ENCODE measurements at places on chromosomes 7 and 10.

- no peak for DNase-seq
Measured at GRCh38 chr10:50373821-50374501, 122.6 kb upstream of the ASAH2 start.

GRCh38 chr7:92716825-92717580, 119.4 kb downstream of the CDK6 start:
- DNase-seq: no peak

GRCh38 chr10:3162533-3162932, 10.0 kb downstream of the PITRM1 start:
- DNase-seq: no peak

GRCh38 chr7:13641714-13642113, 347.8 kb downstream of the ETV1 start:
- DNase-seq: no peak

DNA sequence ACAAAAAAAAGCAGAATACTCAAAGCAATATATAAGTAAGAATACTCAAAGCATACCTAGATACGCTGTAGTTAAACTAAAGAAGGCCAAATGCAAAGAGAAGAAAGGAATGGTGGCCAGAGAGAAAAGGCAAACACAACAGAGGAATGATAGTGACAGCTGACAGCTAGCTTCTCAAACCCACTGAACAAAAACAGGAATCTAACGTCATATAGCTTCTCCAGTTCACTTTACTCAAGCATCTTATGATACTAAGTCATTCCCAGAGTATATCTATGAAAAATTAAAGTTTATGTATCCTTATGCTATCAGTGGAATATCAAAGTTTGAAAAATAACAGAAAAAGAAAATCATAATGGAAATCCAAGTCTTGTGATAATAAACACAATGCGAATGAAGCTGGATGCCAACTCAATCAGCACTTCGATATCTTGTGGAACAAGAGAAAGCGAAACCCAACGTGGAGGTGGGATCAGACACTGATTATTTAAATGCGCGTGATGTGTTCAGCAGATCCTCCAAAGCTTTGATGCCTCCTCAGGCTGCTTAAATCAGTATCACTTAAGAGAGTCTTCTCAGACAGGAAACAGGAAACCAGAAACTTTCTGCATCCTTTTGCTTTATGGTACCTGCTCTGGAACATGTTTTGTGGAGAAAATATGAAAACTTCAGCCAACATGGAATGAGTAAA, 102.8 kb downstream of the PIP4K2A start:
- DNase-seq: no peak

DNA sequence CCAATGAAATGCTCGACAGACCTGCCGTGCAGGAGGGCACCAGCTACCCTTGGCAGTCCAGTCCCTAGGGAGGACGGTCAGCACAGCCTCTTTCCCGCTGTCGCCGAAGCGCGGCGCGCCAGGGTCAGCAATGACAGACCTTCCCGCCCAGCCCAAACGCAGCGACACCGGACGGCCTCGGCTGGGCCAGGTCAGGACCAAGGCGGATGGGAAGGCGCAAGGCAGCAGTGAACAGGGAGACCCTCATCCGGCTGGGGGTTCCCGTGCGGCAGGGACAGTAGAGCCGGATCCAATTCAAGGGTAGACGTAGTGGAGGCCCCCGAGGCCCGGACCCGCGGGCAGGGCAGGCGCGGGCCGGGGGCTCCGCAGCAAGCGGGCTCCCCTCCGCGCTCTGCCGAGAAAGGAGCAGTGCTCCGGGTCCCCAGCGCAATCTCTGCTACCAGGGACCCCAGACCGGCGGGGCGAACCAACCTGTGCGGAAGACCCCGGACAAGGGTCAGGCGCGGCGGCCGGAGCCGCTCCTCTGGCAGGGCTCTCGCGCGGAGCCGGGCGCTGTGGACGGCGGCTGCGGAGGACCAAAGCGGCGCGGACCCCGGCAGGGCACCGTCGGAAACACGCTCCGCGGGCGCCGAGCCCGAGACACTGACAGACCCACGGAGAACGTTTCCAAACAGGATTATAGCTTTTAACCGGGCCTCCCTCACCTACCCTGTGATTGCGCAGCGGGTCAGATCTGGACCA, at the start of gene SEC31B:
Gene SEC31B (minus strand): TSS at position 551 of the 741 bp plus-strand sequence. CDS start 2,909 bp downstream, outside the sequence.
- peak; percentile 11 for DNase-seq

DNA sequence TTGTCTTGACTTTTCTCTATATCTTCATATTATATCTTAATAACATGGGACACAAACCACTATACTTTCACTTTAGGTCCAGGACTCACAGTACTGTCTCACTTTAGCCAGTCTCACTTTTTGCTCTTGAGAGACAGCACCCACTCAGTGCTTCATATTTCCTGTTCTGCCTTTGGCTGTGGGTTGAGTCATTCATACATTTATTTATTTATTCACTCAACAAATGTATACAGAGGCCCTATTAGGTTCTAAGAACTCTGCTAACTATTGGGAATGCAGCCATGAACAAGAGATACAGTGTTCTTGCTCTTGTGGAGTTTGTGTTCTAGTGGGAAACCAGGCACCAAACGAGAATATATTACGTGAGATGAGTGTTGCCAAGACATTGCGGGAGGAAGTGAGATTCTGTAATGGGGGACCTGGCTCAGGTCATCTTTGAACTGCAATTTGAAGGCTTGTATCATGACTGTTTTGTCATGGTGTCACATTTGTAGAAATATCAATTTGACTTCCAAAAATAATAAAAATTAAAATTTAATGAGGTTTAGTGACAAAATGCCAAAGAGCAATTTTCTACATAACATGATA, 190.1 kb downstream of the SDHAF3 start:
- no peak for DNase-seq

DNA sequence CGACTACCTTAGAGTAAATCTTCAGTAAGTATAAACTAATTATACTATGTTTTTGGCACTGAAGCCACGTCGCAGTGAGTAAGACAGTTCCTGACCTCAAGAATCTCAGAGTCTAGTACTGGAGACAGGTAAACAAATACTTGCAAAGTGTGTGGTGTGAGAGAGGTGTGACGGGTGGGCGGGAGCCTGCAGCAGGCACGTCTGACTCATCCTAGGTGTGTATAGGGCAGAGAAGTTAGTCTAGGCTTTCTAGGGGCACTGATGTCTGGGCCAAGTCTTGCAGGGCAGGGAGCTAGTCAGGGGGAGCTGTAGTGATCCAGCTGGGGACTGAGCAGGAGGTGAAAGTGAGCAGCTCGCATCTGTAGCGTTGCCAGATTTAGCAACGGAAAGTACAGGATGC, 35.9 kb upstream of the SFTPD start:
- no peak for DNase-seq

DNA sequence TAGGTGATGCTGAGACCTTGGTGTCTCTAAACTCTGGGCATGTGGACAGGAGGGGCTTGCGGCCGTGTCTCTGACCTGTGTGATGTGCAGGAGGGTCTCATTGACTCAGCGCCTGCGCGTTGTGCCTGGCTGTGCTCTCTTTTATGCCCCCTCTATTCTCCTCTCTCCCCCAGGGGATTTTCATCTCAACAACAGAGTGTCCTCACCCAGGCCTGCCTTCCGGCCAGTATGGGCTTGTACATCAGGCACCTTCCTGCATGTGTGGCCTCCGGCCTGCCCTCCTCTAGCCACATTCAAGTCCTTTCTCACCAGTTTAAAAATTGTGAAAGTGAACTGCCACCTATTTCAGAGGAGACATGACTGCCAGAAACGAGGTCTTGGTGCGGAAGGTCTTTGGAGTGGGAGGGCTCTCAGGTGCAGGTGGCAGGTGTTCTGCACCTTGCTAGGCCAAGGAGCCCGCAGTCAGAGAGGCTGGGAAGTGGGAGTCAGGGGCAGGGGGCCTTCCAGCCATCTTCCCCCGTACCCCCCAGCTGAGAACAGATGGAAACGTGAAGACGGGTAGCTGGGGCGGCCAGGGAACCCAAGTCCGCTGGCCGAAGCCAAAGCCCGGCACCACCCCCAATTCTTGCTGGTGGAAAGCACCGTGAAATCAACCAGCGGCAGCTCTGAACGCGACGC, 531 bp upstream of the INTS15 start:
- DNase-seq: no peak

DNA sequence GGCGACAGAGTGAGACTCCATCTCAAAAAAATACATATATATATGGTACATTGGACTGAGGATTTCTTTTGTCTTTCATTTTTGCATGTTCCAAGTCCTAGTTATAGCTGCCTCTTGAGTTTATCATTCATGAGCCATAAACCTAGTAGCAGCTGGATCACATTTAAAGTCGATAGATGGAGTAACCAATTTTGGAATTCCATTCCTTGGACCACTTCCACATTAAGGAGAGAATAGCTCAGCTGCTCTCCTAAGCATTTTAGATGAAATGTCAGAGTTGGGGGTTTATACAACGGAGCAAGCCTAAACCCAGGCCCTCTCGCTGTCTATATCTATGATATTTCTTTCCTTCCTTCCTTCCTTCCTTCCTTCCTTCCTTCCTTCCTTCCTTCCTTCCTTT, 141.2 kb downstream of the LYZL1 start:
- no peak for DNase-seq

GRCh38 chr7:87038993-87039690, 20.3 kb downstream of the ELAPOR2 start:
- no peak for DNase-seq

GRCh38 chr7:127322351-127322750, 69.6 kb upstream of the GRM8 start:
- DNase-seq: no peak

DNA sequence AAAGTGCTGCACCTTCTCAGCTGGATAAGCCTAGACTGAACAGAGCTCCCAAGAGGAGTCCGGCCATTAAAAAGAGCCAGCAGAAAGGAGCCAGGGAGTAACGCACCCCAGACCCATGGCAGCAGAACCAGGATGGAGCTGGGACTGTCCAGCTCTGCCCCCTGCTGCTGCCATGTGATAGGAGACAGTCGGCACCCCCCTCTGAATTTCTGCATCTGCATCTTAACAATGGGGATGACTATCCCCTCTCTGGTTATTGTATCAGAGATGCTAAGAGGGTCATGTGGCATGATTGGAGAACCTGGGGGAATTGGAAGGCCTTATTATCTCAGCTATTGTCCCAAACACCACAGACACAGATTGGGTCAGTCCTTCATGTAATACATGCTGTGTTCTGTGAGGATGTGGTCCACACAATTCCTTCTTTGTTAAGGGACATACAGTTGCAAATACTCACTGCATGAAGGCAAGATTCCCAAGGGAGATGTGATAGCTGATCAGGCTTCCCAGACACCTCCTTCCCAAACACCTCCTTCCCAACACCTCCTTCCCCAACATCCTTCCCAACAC, 29.3 kb downstream of the PLEKHS1 start:
- DNase-seq: no peak

- no peak for DNase-seq
Measured at GRCh38 chr7:153550173-153550572, 502.0 kb upstream of the DPP6 start.

GRCh38 chr10:91668913-91669312, 36.0 kb upstream of the PPP1R3C start:
- DNase-seq: no peak

- DNase-seq: peak; percentile 17
Measured at GRCh38 chr7:85186521-85187241, at the start of gene SEMA3D. SEMA3D (minus strand) TSS chr7:85187056; CDS start chr7:85121891, 65,165 bp downstream.

GRCh38 chr7:85528581-85528980, 341.7 kb upstream of the SEMA3D start:
- no peak for DNase-seq

GRCh38 chr10:7007600-7008190, 403.1 kb downstream of the SFMBT2 start:
- DNase-seq: no peak

DNA sequence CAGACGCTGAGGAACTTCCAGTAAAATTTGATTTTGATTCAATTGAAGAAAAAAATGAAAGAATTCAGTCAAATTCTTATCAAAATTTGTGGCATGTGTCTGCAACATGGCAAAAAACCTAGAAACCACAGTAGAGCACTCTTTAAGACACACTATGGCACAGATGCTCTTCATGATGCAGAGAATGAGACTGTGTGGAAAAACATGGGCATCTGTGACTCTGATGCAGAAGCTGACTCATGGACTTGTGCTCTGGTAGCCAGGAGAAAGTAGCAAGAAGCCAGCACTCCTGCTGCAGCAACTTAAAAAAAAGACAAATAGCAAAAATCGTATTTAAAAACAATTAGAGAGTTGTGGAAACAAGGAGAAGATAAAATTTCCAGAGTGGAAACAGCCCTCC, 8.9 kb upstream of the KCNK18 start:
- no peak for DNase-seq

GRCh38 chr7:47100148-47100816, 481.6 kb downstream of the TNS3 start:
- no peak for DNase-seq

DNA sequence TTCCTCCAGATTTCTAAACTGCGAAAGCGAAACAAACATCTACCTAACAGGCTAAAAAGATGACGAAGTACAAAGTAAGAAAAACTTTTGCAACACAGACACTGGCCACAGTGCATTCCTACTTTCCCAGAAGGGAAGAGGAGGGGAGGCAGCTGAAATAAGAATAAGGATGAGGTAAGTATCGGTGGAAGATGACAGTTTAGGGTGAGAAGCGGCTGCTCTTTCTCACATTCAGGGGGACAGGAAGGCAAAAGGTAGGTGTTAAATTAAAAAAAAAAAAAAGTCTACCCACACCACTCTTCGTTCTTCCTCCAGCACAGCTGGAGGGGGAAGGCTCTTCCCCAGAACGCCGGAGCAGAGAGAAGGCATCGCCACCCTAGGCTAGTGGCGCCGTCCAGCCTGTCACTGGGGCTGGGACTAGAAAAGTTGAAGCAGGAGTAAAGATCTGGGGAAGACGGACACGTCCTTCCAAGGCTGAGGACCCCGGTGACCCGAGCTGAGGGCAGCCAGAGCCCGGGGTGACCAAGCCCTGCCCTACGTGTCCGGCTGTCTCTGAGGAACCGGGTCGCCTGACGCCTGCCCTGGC, 846 bp downstream of the DNAJC1 start:
- DNase-seq: peak; percentile 52

GRCh38 chr10:97733256-97733655, 3.7 kb upstream of the ZFYVE27 start:
- no peak for DNase-seq

- DNase-seq: no peak
Measured at GRCh38 chr7:20331910-20332813, 1.5 kb downstream of the ITGB8 start.

- DNase-seq: no peak
Measured at GRCh38 chr10:81817596-81818170, 57.3 kb upstream of the NRG3 start.

- DNase-seq: no peak
Measured at GRCh38 chr10:60283397-60283796, 106.3 kb downstream of the ANK3 start.

- DNase-seq: no peak
Measured at GRCh38 chr10:98097175-98097574, 37.3 kb upstream of the R3HCC1L start.

DNA sequence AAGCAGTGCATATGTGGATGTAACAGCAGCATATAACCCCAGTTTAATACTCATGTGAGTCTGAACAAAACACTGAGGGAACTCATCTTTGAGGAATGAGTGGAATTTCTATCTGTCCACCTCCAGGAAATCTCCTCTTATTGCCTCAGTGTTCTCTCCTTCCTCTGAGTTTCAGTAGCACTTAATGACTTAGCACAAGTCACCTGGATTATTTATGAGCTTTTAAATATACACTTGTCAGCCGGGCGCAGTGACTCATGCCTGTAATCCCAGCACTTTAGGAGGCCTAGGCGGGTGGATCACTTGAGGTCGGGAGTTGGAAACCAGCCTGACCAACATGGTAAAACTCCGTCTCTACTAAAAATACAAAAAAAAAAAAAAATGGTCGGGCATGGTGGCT, 4.3 kb downstream of the LRRC20 start:
- no peak for DNase-seq

- no peak for DNase-seq
Measured at GRCh38 chr7:45888185-45888992, at the start of gene IGFBP1. IGFBP1 (plus strand) TSS chr7:45888488; CDS start chr7:45888653, 165 bp downstream.
